Pons (tissue), 1 donor: ENCODE measurements at places on chromosomes 4 and X.

DNA sequence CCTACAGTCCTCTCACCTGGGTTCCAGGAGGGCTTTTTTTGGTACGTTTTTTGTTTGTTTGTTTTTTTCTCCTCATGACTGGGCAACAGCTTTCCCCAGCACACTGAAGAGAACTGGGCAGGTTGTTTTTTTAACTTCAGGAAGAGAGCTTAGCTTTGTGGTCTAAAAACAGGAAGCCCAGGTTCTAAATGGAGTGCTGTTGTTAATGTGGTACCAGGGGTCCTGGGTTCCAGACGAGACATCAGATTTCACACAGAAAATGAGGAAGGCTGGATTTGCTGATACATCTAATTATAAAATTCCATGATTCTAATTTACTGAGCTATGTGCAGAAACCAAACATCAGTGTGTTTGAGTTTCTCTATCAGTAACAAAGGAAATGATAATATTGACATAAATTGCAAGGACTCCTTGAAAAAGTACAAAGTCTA is 4.2 kb downstream of the MYOZ2 start:
- DNase-seq: peak; percentile 71

- no peak for DNase-seq
Measured at GRCh38 chrX:118525174-118525730, 29.6 kb downstream of the DOCK11 start.

GRCh38 chr4:83075311-83076095 is 39.0 kb downstream of the PLAC8 start:
- DNase-seq: no peak

- DNase-seq: no peak
Measured at GRCh38 chr4:168021666-168022065, 70.7 kb upstream of the ANXA10 start.

- DNase-seq: no peak
Measured at GRCh38 chr4:76035141-76035540, 729 bp downstream of the CXCL11 start.

DNA sequence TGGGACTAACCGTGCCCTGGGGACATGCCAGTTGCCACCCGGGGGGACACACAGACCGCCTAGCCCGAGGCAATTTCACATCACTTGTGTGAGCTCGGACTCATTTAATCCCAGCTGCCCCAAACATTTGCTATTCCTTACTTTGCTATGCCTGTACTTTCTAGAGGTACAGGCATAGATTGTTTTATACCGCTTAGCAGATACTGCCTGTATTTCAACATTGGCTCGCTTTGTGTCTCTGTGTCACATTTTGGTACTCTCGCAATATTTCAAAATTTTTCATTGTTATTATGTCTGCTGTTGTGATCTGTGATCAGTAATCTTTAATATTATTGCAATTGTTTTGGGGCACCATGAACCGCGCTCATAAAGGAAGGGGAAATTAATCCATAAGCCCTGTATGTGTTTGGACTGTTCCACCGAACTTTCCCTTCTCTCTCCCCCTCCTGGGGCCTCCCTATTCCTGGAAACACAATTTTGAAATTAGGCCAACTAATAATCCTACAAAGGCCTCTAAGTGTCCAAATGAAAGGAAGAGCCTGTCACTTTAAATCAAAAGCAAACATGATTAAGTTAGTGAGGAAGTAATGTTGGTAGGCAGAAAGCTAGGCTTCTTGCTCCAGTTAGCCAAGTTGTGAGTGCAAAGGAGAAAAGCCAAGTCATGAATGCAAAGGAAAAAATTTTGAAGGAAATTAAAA is 568 bp upstream of the CASP6 start:
- peak; percentile 24 for DNase-seq

GRCh38 chrX:28311466-28311865 is 275.8 kb upstream of the IL1RAPL1 start:
- DNase-seq: no peak

GRCh38 chrX:19673375-19674040 is 158.2 kb upstream of the MAP3K15 start:
- no peak for DNase-seq

- no peak for DNase-seq
Measured at GRCh38 chrX:136210243-136210642, 41.0 kb downstream of the MAP7D3 start.

- DNase-seq: no peak
Measured at GRCh38 chr4:102036016-102036415, 245.5 kb downstream of the BANK1 start.

GRCh38 chrX:21490341-21490740 is 116.1 kb downstream of the CNKSR2 start:
- no peak for DNase-seq

DNA sequence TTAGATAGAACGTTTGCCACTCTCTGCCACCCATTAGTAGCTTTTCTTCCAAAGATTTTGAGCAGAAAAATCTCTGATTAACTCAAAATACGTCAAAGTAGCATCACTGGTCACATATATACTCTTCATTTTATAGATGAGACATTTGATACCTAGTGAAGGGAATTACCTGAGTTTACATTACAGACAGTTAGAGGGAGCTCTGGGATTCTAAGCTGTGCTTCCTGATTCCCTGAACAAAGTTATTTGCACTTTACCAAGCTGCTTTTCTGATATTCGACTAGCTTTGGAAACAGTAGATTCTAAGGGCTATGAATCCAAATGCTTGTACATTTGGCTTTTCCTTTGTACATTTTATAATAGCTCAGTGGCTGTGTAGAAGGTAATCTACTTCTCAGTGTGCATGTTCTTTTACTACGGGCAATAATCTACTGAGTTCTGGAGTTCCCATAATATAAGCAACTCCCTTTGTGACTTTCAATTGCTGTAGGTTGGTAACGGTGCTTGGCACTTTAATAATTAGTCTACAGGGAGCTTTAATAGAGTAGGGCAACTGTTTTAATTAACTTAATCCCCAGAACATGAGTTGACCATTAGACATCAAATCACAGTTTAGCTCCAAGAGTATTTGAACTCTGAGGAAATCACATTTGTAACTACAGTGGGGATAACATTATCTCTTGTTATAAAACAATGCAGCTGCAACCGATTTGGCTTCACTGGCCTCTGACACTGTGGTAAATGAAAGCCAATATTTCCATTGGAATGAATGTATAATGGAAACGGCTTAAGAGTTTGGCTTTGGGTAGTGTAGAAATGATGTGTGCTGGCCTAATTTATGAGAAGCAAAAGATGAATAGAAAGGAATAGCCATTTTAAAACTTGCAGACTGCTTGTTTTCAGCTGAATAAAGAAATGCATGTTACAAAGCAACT is 1602.4 kb downstream of the STIM2 start:
- peak; percentile 9 for DNase-seq

DNA sequence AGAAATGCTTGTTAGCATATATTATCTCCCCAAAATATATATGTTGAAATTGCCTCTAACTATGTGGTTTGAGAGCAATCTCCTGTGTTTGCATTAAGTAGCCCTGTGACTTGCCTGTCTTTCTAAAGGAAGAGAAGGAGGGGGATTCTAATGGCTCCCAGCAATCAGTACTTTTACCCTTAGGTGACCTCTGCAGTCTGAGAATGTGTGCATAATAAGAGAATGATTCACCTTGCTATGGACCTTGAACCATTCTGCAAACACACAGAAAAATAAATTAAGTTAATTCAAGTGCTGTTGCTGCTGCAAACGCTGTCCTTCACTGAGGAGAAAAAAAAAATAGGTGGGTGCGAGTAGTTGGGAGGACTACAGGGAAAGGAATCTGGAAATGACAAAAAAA is 322.2 kb downstream of the IQCM start:
- DNase-seq: no peak

GRCh38 chrX:109632906-109633504 is 8.0 kb upstream of the KCNE5 start:
- peak; percentile 26 for DNase-seq

DNA sequence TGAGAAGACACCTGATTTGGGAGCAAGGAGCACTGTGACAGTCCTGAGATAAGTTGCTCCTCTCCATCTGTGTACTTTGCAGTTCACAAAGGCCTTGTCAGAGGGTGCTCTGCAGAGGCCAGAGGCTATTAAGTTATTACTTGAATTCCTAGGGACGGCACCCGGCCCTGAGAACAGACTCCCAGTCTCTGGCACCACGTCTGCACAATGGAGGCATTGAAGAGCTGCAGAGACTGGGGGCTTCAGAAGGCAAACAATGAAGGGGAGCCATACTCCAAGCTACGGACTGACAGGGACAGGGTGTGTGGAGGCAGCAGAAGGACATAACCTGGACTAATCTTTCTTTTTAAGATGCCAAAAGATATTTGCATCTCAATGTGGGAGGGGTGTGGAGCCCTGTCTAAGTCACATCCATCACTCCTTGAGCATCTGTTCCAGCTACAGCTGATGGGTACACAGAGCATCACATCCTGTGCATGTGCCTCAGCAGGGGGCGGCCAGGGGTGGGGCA is 11.5 kb downstream of the RASGEF1B start:
- DNase-seq: peak; percentile 82

DNA sequence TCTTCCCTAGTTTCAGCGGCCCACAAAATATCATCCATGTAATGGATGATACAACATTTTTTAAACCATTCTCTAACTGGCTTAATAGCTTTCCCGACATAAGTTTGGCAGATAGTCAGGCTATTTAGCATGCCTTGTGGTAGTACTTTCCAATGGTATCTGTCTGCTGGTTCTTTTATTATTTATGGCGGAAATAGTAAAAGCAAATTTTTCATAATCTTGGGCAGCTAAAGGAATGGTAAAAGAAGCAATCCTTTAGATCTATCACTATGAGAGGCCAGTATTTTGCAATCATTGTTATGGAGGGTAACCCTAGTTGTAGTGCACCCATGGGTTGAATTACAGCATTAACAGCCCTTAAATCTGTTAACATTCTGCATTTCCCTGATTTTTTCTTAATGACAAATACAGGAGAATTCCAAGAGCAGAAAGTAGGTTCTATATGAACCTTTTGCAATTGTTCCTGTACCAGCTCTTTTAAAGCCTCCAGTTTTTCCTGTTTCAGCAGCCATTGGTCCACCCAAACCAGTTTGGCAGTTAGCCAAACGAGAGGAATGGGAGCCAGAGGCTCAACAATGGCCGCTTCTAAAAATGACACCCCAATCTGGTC is 14.3 kb upstream of the HSD17B11 start:
- no peak for DNase-seq

GRCh38 chr4:99633772-99634171 is 23.9 kb downstream of the C4orf54 start:
- DNase-seq: no peak

DNA sequence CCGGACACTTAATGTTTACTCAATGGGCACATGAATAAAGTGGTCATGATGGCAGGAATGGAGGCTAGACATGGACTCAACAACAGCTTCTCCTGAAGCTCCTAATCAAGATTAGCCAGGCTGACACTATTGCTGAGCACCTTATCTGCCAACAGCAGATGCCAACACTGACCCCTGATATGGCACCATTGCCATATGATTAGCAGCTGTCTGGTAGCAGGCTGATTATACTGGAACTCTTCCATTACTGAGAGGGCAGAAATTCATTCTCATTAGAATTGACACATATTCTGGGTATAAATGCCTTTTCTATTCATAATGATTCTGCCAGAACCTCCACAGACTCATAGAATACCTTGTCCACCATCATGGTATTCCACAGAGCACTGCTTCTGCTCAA is 18.4 kb upstream of the AFF1 start:
- DNase-seq: no peak

- no peak for DNase-seq
Measured at GRCh38 chr4:142377342-142378091, 468.6 kb downstream of the INPP4B start.

DNA sequence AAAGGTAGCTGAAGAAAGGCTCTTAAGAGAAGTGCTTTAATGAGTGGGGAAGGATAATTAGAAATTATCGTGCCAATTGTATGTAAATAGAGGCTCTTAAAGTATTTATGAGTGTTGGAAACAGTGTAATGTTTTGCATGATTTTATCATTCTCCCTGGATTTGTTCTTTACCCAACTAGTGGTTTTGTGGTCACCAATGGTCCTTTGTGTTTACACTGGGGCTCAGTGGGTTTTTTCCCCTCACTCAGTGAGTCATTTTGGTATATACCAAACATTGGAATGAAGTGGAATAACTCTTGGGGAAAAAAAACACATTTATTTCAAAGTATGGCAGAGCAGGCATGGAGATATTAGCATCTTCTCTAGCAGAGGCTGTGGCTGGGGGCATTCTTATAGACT is 20.8 kb upstream of the LGI2 start:
- DNase-seq: no peak

GRCh38 chr4:110417136-110417535 is 58.8 kb upstream of the ENPEP start:
- no peak for DNase-seq

DNA sequence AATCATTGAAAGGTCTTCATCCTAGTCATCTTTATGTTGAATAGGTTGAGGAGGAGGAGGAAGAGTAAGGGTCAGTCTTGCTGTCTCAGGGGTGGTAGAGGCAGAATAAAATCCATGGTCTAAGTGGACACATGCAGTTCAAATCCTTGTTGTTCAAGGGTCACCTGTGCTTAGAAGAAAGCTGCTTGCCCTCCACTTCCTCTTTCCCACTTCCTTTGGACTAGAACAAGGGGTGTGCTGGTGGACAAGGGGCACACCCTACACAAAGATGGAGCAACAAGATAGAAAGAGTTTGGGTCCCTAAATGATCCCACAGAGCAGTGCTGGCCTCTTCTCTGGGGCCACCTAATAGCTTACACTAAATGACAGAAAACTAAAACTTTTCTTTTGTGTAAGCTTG is 47.9 kb downstream of the HSD17B13 start:
- DNase-seq: no peak

GRCh38 chr4:40850496-40850895 is 100.7 kb downstream of the NSUN7 start:
- DNase-seq: no peak

DNA sequence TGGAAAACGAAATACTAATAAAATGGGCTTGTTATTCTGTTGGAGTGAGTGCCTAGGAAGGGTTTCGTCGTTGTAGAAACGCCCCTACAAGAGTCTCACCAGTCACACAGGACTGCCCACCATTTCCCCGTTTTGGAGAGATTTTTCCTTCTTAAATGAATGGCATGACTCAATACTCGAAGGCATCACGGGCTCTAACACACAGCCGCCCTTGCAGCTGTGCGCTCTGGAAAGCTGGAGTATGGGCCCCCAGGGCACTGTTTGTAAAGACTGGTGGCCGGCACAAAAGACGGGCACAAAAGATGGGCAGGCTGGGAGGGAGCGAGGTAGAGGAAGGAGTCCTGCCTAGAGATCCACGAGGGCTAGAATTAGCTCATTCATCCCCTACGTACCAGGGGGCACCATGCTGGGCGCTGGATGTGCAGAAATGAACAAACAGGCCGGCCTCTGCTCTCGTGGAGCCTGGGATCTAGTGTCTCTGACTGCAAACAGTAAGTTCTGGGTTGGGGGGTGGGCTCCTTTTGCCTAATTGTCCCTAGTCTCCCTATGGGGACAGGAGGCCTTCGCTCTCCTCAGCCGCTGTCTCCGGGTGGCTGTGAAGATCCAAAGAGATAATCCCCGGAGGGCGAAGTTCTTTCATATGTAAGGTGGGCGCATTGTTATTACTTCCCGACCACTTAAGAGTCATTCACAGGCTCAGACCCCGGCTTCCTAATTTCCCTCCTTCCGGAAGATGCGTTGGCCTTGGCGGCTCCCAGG is 1.0 kb upstream of the SFRP2 start:
- no peak for DNase-seq

- DNase-seq: no peak
Measured at GRCh38 chrX:154091678-154092077, 5.8 kb downstream of the MECP2 start.

GRCh38 chrX:45001048-45001447 is 128.1 kb downstream of the KDM6A start:
- DNase-seq: no peak
